Esophagus squamous epithelium (tissue), 5 donors: ENCODE measurements at places on chromosomes 6 and 20.

GRCh38 chr6:113823916-113824315 is 33.2 kb upstream of the MARCKS start:
- DNase-seq: no peak

DNA sequence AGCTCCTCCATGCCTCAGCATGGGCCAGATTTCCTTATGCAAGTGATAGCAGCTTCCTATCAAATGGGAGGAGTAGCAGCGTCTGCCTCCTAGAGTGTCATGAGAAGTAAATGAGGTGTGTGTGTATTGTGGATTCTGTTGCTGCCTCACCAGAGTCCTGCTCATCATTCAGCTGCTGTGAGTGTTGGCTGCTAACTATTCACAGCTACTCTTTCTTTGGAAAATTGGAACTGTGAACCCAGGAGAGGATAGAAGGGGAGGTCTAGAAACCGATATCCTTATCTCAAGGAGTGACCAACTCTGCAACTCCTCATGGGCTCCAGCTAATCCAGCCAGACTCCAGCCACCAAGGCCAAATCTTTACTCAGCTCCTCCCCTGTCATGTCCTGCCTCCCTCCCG is 63.3 kb downstream of the TOX2 start:
- DNase-seq: no peak

- no peak for DNase-seq
These were observed 64.9 kb upstream of the ARHGAP18 start for GRCh38 chr6:129774697-129775447.

- DNase-seq: no peak
These were observed 8.2 kb upstream of the CD93 start for GRCh38 chr20:23094213-23094896.

GRCh38 chr6:109834131-109834530 is 143.0 kb downstream of the FIG4 start:
- no peak for DNase-seq

GRCh38 chr6:63058601-63059000 is 152.7 kb upstream of the FKBP1C start:
- no peak for DNase-seq

- no peak for DNase-seq
These were observed 23.7 kb downstream of the SERPINB1 start for GRCh38 chr6:2817903-2818443.

- DNase-seq: no peak
These were observed 153.8 kb downstream of the CEBPB start for GRCh38 chr20:50344232-50345071.

DNA sequence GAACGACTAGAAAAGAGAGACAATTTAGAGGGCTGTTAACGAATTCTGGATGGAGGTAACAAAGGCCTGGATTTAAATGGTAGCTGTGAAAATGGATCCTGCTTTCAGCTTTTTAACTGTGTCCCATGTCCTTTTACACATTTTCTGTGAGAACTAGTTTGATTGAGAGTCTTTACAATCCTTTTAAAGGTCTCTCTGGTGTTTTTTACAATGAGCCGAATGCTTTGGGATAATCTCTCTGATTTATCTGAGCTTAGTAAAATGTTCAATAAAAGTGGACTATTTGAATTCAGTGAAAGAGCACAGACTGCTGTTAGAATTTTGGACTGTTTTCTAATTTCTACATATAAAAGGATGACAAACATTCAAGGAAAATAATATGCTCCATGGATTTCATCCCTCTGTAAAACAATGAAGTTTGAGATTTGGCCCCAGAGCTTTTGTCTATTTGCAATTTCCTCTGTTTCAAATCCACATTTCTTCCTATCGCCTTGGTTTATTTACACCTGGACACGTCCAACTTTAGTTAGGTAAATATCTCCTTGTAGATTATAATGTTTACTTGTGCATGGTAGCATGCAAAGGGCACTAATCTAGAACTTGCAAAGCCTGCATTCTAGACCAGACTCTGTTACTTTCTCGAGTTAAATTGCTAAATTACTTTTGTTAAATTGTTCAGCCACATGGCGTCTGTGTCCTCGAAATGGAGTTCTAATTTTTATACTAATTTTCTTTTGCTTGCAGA is 871.0 kb upstream of the CITED2 start:
- DNase-seq: no peak

- DNase-seq: no peak
These were observed 80.9 kb downstream of the COL12A1 start for GRCh38 chr6:75124983-75125382.

GRCh38 chr6:168919470-168920179 is 334.0 kb downstream of the THBS2 start:
- no peak for DNase-seq

DNA sequence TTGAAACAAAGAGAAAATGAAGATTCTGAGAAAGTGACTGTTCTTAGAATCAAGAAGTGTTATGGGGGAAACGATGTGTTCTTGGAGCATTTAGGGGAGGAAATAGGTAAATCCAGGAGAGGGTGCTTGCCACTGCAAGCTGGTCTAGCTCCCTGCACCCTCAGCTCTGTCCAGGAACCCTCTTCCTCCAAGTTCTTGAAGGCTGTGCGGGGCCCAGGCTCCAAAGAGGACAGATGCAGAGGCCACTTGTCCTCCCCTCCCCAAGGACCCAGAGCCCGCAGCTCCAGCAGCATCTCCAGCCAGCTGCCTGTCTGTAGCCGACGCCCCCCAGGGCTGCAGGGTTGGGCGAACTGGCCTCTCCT is 87.9 kb downstream of the CDC5L start:
- DNase-seq: no peak

DNA sequence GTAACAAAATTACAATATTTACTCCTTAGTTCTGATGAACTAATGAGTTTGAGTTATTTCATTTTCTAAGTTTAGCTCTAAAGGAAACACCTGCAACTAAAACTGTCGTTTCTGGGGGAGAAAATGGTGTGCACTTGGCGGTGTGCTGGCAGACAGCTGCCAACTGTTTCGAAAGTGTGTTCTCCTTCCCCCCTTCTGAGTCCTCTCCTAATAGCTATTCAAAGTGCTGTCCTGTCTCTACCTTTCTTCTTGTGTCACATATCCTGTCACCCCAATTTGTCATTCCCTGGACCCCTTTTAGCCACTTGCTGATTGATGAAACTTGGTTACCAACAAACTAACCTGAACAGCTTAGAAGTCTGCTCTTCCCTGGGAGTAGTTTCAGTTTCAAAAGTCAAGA is 4.9 kb upstream of the UBE2J1 start:
- DNase-seq: no peak

DNA sequence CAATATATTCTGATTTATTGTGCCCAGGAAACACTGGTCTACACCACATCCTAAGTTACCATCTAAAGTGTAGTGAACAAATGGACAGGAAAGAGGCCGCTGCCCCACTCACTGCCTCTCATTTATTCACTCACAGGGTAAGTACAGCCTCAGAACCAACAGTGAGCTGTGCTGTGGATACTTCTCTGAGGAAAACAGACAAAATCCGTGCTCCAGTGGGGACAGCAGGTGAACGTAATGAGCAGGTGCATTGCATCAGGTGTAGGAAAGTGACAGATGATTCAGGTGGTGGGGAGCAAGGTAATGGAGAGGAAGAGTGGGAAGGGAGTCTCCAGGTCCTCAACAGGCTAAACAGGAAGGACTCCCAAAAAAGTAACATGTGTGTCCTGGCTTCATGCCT is 8.4 kb upstream of the ULBP2 start:
- no peak for DNase-seq

DNA sequence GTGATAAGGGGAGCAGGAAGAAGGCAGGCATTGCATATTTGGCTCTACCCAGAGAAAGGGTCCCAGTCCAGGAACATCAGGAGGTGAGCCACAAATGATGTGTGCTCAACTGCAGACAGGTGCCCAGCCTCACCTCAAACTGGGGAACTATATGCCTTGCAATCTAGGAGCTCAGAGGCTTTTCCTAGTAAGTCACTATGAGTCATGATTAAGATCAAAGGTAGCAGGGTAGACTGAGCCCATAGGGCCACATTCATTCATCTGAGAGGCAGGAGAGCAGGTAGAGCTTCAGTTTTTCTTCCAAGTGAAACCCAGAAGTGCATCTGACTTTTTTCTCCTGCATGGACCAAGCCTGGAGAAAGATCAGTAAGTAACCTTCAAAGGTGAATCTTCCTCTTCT is 31.3 kb downstream of the MARCKS start:
- DNase-seq: no peak

DNA sequence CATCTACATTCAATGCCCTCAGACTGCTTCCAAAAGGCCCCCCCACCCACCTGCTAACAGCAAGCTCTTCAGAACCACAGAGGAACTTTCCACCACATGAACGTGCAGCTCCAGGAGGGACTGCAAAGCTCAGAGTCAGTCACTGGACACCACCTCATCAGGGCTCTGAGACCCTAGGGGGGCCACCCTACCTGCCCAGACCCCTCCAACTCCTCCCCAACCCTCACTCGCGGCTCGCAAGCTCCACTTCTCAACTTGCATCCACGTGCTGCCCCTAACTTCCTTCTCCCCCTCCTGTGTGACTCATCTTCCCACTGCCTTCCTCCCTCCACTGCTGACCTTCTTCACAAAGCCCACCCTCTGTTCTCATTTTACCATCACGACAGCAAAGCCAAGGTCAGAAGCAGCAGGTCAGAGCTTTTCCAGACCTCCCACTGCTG is 6.5 kb downstream of the MBOAT1 start:
- DNase-seq: no peak

DNA sequence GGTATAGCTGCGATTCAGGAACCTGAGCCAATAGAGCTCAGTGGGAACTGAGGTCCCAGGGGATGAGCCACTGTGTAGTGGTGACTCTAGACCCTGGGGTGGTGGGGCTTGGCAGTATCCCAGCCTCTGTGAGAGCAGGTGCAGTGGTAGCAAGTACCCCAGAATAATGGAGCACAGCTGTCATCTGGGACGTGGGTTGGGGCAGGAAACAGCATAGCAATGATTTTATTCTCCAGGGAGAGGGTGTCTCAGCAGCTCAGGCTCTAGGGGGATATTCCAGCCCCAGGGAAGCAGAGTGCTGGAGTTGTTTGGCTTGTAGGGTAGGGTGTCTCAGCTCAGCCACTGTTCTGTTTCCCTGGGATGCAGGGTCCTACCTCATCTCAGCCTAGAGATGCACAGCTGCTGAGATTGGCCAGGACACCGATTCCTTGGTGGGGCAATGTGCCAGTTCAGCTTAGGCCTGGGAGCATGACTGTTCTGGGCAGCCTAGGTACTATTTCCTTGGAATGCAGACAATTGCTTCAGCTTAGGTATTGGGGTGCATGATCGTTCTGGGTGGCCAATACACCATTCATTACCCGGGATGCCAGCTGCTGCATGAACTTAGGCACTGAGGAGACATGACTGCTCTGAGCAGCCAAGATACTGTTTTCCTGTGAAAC is 34.0 kb upstream of the NUP153 start:
- no peak for DNase-seq

- no peak for DNase-seq
These were observed 18.0 kb downstream of the STX7 start for GRCh38 chr6:132494954-132495353.

DNA sequence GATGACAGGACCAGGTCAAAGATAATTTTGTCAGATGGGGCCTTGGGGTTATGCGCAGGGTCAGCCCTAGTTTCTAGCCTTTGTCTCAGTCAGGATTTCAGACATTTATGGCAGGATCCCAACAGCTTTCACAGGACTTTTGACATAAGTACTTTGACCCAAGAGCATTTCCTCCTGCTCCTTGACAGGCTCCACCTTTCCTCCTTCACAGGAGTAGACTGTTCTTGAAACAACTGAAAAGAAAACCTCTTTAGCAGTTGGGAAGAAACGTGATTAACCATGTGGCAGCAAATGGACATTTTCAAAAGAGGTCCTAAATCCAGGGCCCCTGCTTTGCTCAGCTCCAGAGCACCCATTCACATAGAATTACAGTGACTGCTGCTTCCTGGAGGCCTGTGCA is 120.4 kb upstream of the MAP3K7 start:
- DNase-seq: no peak

DNA sequence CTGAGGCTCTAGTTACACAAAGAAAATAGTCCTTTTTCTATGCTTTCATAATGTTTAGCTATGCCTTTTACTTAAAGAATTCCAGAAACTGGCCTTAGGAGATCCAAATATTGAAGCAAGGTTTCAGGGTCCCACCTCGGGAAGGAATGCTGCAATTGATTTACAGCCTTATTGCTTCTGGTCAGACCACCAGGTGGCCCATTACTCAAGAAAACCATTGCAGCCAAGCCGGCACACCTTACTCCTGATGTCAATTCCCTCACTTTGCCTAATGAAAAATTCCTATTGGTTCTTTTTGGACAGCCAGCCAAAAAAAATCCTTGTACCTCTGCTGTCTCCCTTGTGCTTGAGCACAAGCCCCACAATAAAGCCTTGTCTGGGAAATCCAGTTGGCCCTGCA is 173.9 kb downstream of the LMBRD1 start:
- no peak for DNase-seq

DNA sequence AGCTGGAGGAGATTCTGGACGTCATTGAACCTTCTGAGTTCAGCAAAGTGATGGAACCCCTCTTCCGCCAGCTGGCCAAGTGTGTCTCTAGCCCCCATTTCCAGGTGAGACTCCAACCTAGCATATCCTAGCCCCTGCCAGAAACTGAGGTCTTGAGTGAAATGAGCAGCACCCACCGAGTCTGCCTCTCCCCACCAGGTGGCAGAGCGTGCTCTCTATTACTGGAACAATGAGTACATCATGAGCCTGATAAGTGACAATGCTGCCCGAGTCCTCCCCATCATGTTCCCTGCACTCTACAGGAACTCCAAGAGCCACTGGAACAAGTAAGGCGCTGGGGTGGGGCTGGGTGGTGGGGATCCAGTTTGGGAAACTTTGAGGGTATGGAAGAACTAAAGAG is 4.6 kb downstream of the MEA1 start:
- DNase-seq: no peak

GRCh38 chr6:47061309-47062300 is 19.5 kb upstream of the ADGRF1 start:
- no peak for DNase-seq

GRCh38 chr6:77124604-77125003 is 338.7 kb downstream of the HTR1B start:
- no peak for DNase-seq

GRCh38 chr20:34904202-34904621 is 27.8 kb downstream of the ACSS2 start:
- DNase-seq: no peak

GRCh38 chr6:158388727-158389126 is 76.5 kb downstream of the TULP4 start:
- no peak for DNase-seq

DNA sequence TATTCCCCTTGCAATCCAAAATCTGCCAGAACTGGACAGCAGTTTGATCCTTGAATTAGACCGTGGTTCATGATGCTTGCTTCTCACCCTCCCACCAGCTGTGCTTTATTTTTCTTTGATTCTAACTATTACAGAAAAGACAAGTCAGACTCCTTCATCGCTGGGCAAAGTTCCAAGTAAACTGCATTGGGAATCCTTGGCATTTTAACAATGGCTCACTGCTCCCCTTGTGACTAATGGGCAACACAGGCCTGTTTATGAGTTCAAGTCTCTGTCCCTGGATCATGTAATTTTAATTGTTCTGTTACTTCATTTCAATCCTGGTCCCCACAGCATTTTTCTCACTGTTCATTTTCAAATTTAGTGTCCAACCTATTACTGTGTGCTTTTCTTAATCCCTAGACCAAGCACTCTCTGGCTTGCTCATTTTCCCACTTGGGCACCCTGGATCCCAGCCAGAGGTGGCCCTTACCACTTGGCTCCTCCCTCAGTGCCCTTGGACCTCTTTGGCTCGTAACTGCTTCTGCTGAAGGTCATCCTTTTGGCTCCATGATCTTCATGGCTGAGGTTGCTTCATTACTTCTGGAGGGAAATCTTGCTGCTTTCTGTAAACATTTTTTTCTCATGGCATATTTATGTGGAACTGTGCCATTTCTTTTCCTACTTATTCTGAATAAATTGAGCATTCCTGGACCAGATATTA is 32.8 kb downstream of the PSMB9 start:
- no peak for DNase-seq

- DNase-seq: no peak
These were observed 20.6 kb downstream of the PPP1R16B start for GRCh38 chr20:38825901-38826625.
